Stimulated activated CD4-positive, alpha-beta T cell treated with anti-CD3 and anti-CD28 coated beads, Interleukin-12 subunit alpha, Interleukin-12 subunit beta, amount 100 ng/mL, for 48 hours (primary cell): ENCODE measurements at places on chromosomes 6 and 20.

DNA sequence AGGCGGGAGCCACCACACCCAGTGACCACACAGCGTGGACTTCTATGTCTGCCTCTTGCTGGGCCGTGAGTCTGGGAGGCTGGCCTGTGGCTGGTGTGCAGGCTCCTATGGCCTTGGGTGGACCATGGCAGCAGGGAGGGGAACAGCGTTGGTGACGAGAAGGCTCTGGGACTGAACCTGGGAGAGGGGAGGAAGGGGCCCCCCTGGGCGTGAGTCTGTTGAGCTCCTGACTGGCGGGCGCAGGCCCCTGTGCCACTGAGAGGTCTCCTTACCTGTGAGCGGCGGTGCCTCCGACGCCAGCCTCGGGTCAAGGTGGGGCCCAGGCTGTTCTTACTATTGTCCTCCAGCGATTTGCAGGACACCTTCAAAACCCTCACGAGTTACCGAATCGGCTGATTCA is 12.8 kb upstream of the HELZ2 start:
- no peak for DNase-seq

DNA sequence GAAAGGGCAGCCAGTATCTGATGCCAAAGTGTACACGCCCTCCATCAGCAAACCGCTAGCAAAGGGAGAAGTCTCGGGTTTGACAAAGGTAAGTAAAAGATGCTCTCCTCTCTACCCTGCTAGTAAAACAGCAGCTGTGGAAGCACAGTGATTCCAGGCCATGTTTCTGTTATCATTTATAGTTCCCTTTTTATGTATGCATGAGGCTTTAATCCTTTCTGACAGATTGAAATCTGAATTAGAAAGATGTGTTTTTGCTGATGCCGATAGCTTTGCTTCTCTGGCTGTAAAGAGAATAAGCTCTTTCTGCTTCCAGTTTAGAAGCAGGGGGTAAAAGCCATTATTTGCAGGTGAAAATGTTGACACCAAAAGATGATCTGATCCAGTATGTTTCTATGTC is 392.4 kb upstream of the SOX4 start:
- no peak for DNase-seq

DNA sequence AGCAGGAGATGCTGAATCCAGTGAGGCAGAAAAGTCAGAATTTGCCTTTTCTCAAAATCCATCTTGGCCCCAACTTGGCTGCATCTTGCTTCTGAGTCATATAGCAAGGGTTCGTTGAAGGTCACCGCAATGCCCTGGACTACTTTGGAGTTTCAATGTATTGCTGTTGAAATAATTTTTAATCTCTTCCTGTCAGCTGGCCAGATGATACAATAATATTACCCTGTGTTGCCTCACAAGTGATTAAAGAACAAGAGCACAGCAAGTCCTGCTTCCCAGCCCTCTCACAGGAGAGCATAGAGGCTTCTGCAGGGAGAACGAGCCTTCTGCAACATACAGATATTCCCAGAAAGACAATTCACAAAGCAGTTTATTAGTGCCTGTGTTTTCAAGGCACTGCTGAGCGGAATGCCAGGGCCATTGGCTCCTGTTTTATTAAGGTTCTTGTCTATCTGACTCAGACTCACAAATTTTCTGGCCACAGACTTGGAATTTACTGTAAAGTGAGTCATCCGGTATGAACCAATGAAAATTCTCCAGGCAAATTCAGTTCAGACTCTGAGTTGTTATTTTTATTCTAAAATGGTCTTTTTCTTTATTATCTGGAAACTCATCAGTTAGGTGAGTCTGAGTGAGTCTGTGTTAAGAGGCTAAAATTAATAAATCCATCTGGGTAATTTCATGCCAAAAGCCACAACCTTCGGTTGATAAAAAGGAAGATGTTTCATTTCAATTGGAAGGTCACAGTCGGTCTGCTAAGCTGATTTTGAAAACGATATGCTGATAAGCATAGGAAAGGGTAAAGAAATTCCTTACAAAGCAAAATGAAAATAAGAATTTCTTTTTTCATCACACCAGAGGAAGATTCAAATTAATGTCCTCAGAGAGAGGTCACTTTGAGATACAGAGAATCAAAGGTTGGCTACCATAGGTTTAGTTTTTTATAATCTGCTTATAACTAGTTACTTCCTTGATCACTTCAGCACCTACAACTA is 289.4 kb upstream of the STXBP5 start:
- no peak for DNase-seq

GRCh38 chr6:154995254-154996015 is at the start of gene TIAM2:
TSS of gene TIAM2 (plus strand) at chr6:154995315. CDS start at chr6:155129224, 133,909 bp downstream.
- peak; percentile 34 for DNase-seq

GRCh38 chr6:14265049-14266021 is 147.8 kb downstream of the CD83 start:
- DNase-seq, result no peak

DNA sequence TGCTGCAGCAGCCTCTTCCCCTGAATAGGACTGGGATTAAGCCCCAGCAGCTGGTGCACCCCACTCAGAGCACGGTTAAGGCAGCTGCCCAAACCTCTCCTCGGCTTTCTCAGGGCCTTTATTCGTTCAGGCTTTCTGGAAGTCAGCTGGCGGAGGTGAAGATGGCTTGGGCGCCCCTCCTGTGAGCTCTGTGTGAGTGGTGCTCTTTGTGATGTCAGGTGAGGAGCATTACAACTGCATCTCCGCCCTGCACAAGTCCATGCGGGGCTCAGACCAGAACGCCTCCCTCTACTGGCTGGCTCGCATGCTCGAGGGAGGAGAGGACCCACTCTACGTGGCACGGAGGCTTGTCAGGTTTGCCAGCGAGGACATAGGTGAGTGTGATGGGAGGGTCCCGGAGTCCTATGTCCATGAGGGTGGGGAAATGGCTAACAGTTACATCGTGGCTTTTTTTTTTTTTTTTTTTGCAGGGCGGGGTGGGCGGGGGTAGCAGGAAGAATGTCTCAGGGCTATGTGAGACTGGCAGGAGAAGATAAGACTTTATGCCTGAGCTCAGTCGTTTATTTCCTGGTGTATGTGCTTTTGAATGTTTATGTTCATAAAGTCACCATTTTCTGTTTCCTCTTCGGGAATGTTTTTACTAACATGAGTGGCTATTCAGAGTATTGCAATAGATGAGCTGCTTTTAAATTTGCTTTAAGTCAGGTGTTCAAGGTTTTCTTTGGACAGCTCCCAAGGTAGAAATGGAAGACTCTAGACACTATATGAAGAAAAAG is 18.2 kb downstream of the WRNIP1 start:
- no peak for DNase-seq

- no peak for DNase-seq
Measured at GRCh38 chr6:6418421-6418820, 98.0 kb upstream of the F13A1 start.

- no peak for DNase-seq
Measured at GRCh38 chr6:53318429-53318828, 30.3 kb downstream of the ELOVL5 start.

GRCh38 chr6:148472171-148473105 is 129.8 kb downstream of the SASH1 start:
- DNase-seq, result no peak

GRCh38 chr6:13795041-13795750 is 19.2 kb downstream of the MCUR1 start:
- DNase-seq, result peak; percentile 91

GRCh38 chr20:46771195-46771588 is 61.7 kb downstream of the SLC2A10 start:
- no peak for DNase-seq

DNA sequence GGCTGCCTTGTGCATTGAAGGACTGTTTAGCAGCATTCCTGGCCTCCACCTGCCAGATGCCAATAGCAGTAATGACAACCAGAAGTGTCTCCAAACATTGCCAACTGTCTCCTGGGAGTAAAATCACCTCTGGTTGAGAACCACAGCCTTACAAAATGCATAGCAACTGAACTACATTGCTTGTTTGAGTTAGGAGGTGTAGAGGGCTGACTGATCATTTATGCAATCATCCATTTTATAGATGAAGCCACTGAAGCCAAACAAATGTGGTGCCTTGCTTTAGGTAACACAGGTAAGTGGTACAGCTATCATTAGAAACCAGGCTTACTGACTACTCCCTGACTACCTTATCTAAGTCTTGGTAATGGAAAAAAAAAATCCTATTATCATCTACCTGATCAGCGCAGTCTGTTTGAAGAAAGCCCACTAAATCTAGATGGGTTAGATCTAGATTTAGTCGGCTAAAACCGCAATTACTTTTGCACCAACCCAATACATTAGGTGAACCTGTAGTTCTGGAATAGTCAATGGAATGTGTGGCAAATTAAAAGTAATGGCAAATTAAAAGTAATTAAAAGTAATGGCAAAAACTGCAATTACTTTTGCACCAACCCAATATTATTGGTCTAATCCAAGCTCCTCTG is 47.7 kb upstream of the F13A1 start:
- DNase-seq, result no peak

- DNase-seq, result peak; percentile 70
Measured at GRCh38 chr6:79536954-79537747, at the start of gene LCA5. TSS of gene LCA5 (minus strand) at chr6:79537430. CDS start at chr6:79518894, 18,536 bp downstream.
